ENCODE measurements at places on chromosomes 16 and 17.
A peak's percentile ranks its signal among the peaks of the same experiment; 100 is the strongest.

GRCh38 chr17:40915721-40916256 lies 21.7 kb downstream of the KRT23 start:
- no peak for DNase-seq

- DNase-seq, result no peak
These were observed 4.5 kb downstream of the CD300C start for GRCh38 chr17:74541176-74542111.

- no peak for DNase-seq
These were observed 253.8 kb upstream of the CCL2 start for GRCh38 chr17:34001246-34001645.

GRCh38 chr16:85646976-85647375 lies 33.9 kb downstream of the GSE1 start:
- no peak for DNase-seq

- no peak for DNase-seq
These were observed 1.8 kb downstream of the KIFC3 start for GRCh38 chr16:57800200-57801097.

DNA sequence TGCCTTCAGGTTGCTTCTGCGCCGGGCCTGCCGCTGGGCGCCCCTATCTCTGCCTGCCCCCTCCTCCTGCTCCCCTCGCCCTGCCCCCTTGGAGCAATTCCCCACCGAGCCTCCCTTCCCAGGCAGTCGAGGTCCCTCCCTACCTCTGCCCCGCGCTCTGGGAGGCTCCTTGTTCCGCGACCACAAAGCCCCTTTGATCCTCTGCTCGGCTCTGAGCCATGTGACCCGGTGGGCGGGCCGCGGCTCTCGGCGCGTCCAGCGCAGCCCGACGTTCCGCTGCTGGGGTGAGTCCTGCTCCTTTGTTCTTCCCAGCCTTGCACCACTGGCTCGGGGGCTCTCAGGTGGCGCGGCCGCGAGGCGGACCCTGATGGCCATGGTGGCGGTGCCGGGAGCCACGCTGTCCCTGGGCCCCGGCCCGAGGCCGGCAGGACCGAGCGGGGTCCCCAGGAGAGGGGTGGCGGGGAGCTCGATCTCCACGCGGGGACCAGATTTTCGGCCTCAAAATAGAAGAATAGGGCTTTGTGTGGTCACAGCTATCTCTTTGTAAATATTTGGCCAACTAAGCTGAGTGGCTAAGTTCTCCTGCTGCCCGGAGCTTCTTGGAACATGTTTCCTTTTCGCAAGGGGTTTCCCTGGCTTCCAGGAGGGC lies 310.6 kb downstream of the SEC14L1 start:
- peak; percentile 62 for DNase-seq

DNA sequence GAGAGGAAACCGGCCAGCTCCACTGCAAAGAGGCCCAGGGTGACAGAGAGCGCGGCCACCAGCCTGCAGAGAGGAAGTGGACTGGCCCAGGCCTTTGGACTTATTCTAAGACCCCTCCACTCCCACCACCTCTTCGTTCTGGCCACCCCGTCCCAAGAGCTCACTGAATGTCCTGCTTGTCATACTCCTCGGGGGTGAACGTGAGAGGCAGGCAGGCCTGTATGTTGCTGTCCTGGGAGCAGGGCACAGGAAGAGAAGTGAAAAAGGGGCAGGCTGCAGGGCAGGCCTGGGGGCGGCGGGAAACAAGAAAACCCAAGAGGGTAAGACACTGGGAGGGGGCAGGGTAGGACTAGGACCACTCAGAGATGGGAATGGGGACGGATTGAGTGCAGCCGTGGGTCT lies 384 bp downstream of the TMEM107 start:
- DNase-seq, result no peak

DNA sequence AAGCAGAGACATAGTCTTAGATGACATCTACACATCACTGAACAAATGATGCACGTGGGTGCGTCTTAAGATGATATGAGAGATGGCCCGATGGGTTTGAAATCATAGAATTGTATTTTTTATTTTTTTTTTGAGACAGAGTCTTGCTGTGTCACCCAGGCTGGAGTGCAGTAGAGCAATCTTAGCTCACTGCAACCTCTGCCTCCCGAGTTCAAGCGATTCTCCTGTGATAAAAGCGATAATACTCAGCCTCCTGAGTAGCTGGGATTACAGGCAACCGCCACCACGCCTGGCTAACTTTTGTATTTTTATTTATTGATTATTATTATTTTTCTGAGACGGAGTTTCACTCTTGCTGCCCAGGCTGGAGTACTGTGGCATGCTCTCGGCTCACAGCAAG lies 5.3 kb downstream of the ST6GALNAC1 start:
- no peak for DNase-seq

DNA sequence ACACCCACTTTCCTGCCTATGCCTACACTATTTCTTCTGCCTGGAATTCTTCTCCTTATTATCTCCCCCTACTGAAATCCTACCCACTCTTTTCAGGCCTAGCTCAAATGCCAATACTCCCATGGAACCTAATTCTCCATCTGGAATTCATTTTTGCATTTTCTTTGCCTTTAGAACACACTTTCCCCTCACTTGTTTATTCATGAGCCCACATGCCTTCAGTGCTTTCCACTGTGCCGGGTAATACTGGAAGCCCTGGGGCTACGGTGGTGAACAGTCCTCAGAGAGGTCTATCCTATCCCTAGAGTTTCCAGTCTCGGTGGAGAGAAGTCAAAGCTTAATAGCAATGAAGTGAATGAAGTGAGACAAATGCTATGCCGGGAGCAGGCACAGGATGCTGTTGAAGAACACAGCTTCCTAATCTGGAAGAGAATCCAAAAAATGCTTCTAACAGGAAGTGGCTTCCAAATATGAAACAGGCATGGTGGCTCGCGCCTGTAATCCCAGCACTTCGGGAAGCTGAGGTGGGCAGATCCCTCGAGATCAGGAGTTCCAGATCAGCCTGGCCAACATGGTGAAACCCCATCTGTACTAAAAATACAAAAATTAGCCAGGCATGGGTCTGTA lies 322.4 kb downstream of the GRIN2A start:
- no peak for DNase-seq

GRCh38 chr17:2028737-2029136 lies 1.2 kb upstream of the DPH1 start:
- no peak for DNase-seq

DNA sequence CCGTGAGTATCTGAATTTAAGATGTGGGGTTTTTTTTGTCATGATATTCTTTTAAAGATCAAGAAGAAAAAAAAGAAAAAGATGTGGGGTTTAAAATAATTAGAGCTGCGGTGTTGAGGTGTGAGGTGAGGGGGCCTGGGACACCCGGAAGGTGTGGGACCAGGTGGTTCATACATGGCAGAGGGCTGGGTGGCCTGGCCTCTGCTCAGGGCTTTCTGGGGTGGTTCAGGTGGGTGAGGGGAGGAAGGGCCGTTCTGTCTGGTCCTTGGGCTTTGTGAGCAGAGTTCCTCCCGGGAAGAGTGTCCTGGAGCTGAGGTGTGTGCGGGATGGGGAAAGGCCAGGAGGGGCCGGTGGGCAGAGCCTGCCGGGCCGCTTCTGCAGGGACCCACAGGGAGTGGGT lies 5.0 kb downstream of the PRSS27 start:
- DNase-seq, result no peak

GRCh38 chr16:54407596-54407995 lies 121.0 kb upstream of the IRX3 start:
- DNase-seq, result no peak

DNA sequence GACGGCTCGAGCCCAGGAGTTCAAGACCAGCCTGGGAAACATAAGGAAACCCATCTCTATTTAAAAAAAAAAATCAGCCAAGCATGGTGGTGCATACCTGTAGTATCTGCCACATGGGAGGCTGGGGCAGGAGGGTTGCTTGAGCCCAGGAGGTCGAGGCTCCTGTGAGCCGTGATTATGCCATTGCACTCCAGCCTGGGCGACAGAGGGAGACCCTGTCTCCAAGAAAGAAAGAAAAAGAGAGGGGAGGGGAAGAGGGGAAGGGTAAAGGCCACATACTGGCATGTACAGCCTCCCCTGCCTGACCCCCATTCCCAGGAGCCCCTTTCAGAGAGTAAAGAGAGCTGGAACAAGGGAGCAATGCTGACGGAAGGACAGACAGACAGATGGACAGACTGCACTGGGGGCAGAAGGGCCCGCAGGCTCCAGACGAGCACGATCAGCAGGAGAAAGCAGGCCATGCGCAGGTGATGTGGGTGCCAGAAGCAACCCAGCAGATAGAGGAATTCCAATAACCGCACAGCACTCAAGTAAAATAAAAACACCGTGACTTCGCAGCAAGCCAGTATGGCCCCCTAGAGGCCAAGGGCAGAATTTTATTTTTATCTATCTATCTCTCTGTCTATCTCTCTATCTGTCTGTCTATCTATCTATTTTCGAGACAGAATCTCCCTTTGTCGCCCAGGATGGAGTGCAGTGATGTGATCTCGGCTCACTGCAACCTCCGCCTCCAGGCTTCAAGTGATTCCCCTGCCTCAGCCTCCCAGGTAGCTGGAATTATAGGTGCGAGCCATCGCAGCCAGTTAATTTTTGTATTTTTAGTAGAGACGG lies 27.1 kb upstream of the SNN start:
- DNase-seq, result peak; percentile 39

- DNase-seq, result no peak
These were observed 441.0 kb upstream of the SOX9 start for GRCh38 chr17:71679832-71680231.

GRCh38 chr16:54342966-54343365 lies 56.4 kb upstream of the IRX3 start:
- DNase-seq, result no peak

GRCh38 chr17:39045948-39046679 lies 78.9 kb upstream of the FBXO47 start:
- DNase-seq, result no peak

GRCh38 chr17:76848670-76849069 lies 19.5 kb upstream of the MGAT5B start:
- DNase-seq, result no peak

GRCh38 chr17:80529104-80529903 lies 15.3 kb upstream of the RPTOR start:
- DNase-seq, result no peak

DNA sequence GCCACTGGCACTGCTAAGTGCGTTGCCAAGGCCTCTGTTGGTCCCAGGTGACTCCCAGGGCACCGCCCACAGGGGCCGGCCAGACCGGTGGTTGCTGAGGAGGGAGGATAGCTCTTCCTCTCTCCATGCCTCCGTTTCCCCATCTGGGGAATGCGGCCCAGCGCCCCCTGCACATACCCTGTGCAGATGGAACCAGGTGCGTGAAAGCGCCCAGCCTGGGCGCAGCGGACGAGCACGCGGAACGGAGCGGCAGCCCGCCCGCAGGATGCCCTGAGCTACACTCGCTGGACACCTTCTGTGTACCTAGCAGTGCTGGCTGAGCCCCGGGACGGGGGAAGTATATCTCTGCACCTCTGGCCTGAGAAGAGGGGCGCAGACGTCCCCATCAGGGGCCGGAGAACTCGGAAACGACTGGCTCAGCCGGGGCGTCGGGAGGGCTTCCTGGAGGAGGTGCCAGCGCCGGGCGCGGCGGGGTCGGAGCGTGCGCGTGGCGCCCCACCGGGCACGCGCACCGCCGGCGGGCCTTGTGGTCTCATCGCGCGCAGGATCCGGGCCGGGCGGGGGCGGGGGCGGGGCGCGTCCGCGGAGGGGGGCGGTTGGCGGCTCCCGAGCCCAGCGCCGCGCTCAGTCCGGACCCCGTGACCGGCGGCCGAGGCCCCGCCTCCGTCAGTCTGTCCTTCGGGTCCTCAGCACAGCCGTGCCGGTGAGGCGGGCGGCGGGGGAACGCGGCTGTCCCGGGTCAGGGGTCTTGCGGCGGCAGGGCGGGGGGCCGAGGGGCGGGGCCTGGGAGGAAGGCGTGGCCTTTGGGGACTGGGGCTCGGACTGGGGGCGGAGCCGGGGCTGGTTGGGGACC lies at the start of the genes CCDC78 and HAGHL:
Gene CCDC78, minus strand, starts transcription at position 6 of the 853 bp plus-strand sequence. CDS start 76 bp downstream, outside the sequence.
Gene HAGHL, plus strand, starts transcription at position 669 of the 853 bp plus-strand sequence. CDS start 404 bp downstream, outside the sequence.
- DNase-seq, result peak; percentile 80

DNA sequence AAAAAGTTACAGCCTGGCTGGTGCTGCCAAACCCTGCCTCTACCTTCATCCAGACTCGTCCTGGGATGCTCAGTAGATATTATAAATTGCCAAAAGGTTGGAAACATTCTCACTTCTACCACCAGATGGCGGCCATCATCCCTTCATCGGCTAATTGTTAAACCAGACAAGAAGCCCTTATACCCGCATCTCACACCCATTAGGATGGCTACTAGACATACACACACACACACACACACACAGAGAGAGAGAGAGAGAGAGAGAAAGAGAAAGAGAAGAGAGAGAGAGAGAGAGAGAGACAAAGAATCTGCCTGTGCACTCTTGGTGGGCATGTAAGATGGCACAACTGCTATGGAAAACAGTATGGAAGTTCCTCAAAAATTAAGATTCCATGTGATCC lies 15.0 kb upstream of the SCIMP start:
- DNase-seq, result peak; percentile 60

- DNase-seq, result no peak
These were observed 178.8 kb upstream of the PSMD7 start for GRCh38 chr16:74117798-74118197.

GRCh38 chr16:77394699-77395098 lies 40.1 kb downstream of the ADAMTS18 start:
- no peak for DNase-seq

DNA sequence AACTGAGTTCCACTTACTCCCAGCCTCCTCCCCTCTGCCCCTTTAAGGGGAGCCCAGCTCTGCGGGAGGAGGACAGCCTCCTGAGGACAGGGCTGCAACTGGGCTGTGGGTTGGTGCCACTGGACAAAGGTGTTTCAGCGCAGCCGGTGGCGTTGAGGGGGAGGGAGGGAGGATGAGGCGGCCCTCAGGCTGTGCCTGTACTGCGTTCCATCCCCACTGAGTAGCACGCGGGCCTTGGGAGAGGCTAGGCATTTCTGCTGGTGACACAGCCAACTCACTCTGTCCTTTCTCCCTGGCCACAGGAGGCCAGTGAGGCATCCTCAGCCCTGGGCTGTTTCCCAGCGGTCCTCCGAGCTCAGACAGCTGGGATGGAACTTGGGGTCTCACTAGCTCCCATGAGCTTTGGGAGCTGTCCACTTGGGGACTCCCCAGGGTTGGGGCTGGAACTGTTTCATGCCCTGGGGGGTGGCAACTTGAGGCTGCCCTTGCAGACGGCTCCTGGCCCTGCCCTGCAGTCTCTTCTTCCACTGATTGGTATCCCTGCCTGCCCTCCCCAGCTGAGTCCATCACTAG lies 70.5 kb downstream of the MPRIP start:
- DNase-seq, result peak; percentile 45

DNA sequence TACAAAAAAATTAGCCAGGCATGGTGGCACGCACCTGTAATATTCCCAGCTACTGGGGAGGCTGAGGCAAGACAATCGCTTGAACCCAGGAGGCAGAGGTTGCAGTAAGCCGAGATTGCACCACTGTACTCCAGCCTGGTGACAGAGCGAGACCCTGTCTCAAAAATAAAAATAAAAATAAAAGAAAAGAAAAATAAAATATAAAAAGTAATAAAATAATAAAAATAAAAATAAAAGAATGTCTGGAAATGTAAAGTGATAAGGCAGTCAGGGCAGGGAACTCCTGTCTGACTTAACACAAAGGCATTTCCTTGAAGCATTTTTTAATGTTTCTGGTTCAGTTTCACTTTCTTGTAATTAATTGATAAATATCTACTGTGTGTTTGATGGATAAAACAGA lies 34.7 kb upstream of the DNAJA2 start:
- DNase-seq, result no peak
